ENCODE measurements at places on chromosomes 4 and X.

DNA sequence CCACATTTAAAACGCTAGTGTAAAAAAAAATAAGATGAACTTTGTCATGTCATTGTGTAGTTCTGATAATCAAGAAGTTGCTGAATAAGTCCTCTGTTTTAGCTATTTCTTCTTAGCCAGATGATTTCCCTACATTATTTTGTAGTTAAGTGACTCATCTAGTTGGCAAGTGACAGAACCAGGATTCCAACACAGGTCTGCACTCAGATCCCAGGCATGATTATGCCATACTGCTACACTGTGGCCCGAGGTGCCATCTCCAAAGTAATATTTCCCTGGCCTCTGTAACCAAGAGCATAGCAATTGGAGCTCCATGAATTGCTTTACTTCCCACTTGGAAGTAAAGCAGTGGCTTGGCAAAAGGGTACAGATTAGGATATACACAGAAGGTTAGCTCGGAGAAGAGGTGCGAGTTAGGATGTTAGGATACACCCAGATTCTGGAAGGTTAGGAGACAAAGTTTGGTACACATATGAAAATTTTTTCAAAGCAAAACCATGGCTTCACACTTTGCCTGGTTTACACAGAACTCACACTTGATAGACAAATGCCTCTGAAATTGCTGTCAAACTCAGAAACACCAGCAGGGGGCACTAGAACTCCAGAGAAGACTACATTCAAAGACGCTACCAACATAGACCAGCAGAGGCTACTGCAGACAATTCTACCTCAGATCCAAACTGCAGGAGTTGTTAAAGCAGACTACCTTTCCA, 41.4 kb downstream of the SRPX2 start:
- DNase-seq = peak; percentile 78

GRCh38 chr4:130080872-130081451, 985.0 kb downstream of the C4orf33 start:
- no peak for DNase-seq

DNA sequence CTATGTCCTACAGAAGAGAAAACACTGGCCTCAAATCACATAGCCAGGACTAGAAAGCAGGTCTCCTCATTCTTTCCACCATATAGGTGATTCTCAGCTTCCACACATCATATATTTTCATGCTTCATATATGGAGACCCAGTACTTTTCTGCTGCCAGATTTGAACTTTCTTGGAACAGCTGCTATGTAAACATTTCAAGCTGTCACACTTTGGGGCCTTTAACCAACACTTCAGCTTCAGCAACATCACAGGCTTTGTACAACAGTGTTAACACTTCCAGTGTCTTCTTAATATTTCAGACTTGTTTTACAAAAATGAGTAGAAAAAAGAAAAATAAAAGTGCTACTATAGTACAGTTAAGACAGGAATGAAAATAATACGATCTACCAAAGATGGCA, 12.6 kb downstream of the SH3RF1 start:
- DNase-seq = no peak

- DNase-seq = peak; percentile 32
Observed at GRCh38 chr4:16859031-16859430, 39.4 kb downstream of the LDB2 start.

- peak; percentile 58 for DNase-seq
Observed at GRCh38 chrX:95076449-95076848, 1402.4 kb downstream of the FAM133A start.

- DNase-seq = no peak
Observed at GRCh38 chr4:102529977-102530376, 28.8 kb downstream of the NFKB1 start.

GRCh38 chr4:11774346-11774745, 345.7 kb upstream of the HS3ST1 start:
- DNase-seq = no peak

DNA sequence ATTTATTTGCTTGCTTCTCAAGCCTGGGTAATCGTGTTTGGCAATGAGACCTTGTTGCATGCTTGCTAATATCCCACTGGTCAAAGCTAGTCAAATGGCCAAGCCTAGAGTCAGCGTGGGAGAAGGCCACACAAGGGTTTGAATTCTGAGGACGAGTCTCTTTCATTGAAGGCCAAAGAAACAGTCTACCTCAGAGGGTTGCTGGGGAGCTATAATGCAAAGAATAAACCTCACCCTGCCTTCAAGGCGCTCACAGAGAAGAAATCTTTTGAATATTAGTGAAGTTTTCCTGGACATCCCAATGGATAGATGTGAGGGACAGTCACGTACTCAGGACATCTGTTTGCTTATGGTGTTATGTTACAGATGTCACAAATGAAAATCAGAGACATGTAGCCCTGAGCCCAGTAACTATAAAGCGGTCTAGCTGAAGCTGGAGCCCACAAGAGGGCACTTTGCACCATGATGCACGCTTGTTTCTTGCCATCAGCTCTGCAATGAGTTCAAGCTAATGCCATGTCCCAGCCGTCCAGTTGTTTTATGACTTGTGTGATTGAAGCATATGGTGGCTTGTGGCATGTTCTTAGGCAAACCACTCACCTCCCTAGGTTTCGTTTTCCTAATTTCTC, 1.1 kb upstream of the TLR3 start:
- DNase-seq = peak; percentile 37

- DNase-seq = no peak
Observed at GRCh38 chrX:66756717-66757116, 117.8 kb upstream of the EDA2R start.

DNA sequence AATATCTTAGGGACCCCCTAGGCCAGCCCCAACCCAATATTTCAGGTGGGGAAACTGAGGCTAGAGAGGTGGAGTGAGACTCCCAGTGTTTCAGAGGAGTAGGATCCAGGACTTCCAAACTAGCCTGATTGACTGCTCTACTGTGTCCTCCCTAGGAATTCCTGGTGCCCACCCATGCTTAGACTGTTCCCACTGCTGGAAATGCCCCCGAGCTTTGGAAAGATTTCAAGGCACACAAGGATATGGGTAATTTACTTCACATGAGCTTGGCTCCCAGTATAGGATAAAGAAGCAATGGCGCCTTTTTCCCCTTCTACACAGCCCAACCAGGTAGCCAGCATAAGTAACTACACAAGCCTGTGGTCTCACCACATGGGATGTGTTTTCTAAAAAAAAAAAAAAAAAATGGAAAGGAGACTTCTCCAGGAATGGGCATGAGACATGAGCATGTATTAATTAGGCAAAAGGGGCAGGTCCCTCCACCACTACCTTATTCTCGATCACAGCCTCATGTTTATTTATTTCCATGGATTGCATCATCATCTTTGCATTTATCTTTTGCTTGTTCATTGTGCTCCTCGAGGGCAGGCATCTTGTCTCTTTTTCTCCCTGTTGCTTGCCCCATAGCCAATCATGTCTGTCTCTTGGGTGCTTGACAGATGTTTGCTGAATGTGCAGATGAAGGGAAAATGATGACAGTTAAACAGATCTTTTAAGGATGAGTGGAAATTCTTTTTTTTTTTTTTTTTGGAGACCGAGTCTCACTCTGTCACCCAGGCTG, 66.7 kb downstream of the DRD5 start:
- DNase-seq = no peak

- DNase-seq = no peak
Observed at GRCh38 chr4:168852933-168853713, 156.9 kb downstream of the CBR4 start.

DNA sequence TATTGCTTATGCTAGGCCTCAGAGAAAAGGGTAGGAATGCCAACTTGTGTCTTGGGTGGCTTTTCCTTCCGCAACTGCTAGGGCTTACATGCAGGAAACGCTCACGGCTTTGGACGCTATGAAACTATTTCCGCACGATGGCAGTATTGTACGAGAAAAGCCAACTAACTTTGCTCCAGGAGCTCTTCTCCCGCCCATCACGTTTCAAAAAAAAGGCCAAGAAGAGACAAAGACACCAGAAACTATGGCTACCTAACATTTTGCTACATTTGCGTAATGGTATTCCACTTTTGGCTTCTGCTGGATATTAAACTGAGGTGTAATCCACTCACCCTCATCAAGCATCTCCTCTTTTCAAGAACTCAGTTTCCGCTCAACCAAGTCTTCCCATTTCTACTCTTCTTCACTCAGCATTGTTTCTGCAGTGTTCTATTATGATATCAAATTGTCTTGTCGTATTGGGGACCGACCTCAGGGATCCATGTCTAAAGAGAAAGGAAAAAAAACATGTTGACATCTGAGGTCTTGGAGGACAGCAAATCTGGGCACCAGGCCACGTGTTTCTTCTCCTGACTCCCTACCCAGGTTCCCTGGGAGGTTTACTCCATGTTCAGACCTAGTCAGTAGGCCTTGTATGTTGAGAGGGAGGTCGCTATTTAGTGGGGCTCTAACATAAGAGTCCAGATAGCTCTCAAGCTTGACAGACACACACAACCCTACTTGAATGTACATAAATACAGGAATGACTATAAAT, 239.4 kb upstream of the STK26 start:
- peak; percentile 92 for DNase-seq

DNA sequence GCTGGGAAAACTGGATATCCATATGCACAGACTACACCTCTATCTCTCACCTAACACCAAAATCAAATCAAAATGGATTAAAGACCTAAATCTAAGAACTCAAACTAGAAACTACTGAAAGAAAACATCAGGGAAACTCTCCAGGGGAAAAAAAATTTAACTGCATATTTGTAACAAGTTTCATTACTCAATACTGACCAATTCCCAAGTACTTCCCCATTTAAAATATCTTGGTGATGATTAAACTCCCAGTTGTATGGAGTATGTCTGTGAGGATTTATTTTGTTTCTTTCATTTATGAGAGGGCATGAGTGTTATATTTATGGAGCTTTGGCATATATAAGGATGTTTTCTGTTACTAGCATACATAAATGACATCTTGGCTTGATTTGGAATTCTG, 112.3 kb upstream of the IL15 start:
- no peak for DNase-seq

DNA sequence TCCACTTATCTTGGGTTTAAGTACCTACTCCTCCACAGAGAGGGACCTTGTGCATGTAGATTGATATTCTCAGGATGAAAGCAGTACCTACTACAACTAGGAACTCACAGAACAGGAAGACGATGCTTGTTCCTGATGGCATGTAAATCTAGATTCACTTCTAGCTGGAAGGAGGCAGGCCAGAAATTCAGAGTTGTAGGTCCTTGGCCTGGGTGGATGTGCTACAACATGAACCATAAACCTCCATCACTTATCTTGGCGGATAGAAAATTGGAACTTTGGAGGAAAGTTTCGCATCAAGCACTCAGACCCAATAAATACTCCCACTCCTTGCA, 9.3 kb upstream of the SMIM20 start:
- DNase-seq = no peak

DNA sequence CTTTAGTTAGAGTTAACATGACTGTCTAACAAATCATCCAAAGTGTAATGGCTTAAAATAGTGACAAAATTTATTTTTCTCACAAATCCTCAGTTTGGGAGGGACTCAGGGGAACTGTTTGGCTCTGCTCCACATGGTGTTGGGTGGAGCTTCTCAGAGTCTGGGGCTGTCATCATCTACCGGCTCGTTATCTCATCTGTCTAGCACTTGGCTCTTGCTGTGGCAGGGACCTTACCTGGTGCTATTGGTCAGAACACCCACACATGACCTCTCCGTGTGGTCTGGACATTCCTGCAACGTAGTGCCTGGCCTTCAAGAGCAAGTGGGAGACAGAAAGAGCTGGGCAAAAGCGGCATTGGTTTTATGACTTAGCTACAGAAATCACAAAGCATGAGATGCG, 866.9 kb upstream of the FRG1 start:
- no peak for DNase-seq

- DNase-seq = peak; percentile 52
Observed at GRCh38 chr4:26420913-26421312, 69.4 kb downstream of the CCKAR start.

DNA sequence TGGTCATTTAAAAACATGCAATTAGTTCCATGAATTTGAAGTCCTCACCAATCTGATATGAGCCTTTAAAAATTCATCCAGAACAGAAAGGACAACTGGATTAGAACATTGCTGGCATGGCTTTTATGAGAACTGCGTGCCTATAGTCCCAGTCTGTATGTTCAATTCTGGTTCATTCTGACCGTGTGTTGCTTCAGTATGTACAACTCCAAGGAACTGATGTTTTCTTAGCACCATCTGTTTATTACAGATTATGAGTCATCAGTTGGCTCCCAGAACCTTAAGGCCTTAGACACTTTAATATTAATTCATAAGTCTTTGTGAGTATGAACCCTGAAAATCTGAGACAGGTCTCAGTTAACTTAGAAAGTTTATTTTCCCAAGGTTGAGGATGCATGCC, 115.0 kb downstream of the CEP44 start:
- DNase-seq = peak; percentile 80

- DNase-seq = no peak
Observed at GRCh38 chrX:39516427-39516841, 581.3 kb downstream of the BCOR start.

DNA sequence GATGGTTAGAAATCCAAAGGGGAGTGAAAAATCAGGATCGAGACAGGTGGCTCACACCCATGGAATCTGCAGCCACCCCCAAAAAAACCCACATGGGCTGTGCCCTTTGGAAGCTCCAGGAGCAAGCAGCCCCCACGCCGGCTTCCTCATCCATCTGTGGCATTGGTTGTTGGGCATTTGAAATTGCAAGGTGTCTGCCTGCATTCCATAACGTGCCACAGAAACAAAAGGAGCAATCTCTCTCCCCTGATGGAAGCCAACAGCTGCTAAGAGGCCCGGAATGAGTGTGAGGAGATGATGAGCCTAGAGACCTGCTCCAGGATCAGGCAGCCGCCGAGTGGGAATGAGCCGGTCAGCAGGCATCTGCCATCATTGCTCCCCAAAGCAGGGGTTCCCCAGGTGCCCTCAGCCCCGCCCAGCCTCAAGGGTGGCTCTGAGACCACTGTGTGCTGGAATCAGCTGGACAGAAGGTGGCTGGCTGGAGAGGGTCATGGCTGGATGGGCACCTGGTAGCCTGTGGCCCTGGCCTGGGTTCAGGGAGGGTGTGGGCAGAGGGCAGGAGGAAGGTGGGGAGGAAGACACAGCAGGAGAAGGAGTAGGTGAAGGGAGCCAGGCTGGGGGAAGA, 113.2 kb downstream of the CRLF2 start:
- DNase-seq = no peak

- no peak for DNase-seq
Observed at GRCh38 chrX:21207080-21207479, 167.1 kb upstream of the CNKSR2 start.

GRCh38 chr4:1244978-1245471, 3.9 kb downstream of the CTBP1 start:
- DNase-seq = no peak

- DNase-seq = no peak
Observed at GRCh38 chr4:3066836-3067400, 7.4 kb downstream of the HTT-AS start.

DNA sequence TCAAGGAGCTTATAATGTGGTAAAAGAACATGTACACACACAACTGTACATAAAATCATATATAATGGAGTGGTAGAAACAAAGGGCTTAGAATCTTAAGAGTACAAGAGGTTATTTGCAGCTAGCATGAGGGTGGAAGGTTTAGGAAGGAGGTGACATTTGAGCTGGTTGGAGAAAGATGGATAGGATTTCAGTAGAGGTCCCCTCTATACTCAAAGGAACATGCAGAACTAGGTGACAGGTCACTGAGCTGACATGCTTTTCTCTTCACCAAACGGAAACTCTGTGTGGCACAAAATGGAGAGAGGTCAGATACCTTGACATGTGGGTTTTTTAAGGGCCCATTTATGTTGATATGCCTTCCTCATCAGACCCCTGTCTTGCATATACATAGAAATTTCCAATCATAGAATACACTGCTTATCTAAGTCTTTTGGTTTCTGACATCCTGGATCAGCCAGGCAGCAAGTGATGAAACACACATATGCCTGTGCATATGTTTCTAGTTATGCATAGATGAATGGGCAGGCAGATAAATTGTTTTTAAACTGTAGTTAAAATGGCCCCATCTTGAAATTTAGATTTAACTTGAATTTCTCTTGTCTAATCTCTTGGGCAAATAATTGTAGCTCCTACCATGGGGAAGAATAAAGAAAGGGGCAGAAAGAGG, 29.3 kb downstream of the CLCN5 start:
- peak; percentile 16 for DNase-seq

Measured in astrocyte of the spinal cord (primary cell).